ENCODE measurements at places on chromosomes 1 and 21.

DNA sequence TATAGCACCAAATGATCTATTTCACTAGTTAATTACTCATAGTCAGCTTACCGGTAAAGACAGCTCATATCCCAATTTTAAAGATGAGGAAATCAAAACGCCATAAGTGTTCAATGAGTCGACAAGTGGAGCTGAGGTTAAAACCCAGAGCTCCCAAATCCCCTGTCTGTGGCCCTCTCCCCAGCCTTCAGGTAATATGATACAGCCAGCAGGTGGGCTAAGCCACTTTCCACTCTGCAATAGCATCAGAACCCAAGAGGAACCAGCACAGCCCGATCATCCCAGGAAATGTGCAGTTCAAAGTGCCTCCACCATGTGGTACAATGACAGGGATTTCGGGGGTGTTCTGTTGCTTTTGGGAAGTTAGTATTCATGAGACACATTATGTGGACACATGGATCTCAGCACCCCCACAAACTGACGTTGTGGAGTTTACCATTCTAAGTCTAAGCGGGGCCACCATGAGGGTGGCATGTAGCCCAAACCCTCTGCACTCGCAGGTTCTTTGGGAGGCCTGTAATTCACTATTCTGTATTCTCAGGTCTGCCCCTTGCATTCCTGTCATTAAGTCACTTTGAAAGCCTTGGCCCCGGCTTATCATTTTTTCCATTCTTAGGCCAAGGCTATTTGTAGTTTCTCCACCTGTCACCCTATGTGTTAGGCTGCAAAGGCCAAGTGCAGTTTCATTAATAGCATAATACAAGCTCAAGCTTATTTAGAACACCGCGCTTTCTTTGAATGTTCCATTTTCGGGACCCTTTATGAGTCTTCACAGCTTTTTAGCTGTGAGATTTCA lies 26.3 kb upstream of the ACTN2 start:
- DNase-seq = no peak

GRCh38 chr1:1914971-1915692 lies at the start of gene CALML6:
CALML6 (plus strand) TSS chr1:1915260; CDS start chr1:1915281, 21 bp downstream.
- DNase-seq = no peak

DNA sequence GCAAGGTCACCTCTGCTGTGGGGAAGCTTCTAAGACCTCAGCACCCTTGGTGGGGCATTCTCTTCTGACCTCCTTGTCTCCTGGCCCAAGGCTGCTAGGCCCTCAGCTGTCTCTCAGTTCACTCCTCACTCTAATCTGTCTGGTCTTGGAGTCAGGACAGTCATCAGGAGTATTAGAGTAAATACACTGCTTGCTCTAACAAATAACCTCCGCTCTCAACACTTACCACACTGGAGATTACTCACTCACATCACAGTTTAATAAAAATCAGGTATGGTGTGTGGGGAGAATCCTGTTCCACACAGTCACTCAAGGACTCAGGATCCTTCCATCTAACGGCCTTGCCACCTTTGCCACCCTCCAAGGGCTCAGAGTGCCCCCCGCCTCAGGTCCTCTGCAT lies 26.6 kb upstream of the TMEM61 start:
- no peak for DNase-seq

GRCh38 chr1:193270996-193271395 lies 84.6 kb upstream of the B3GALT2 start:
- DNase-seq = peak; percentile 80

GRCh38 chr1:98323388-98323787 lies 338.1 kb upstream of the SNX7 start:
- DNase-seq = peak; percentile 86

DNA sequence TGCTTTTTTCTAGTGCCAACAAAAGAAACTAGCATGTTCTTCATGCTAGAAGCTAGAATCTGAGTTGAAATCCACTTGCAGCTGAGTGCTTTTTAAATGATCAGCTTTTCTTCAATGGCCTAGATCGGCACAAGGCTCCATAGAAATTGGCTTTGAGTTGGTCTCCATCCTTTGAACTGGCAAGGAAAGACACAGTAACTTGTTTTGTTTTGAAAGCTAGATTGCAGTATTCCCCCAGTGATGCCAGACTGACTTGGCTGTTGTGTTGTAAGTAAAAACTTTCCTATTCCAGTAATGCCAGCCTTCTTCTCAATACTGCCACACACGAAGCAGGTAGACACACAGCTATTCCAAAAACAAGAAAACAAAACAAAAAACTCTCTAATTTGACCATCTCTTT lies 139.1 kb downstream of the FMN2 start:
- no peak for DNase-seq

DNA sequence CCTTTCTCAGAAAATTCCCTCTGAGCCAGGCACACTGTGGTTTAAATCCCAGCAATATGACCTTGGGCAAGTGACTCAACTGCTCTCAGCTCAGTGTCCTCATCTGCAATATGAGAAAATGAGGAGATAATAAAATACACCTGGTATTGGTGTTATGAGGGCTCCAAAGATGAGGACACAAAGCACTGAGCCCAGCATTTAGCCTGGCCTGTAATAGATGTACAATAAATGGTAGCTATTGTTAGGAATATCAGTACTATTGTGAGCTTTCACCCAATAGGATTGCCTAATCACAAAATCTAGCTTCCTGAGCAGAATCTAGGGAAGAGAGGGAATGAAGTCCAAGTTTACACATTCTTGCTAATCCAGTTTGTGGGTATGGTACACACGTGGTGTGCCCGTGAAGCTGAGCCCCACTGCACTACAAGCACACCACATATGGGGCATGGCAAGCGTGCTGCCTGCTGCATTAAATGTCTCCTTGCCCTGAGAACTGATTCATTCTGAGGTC lies 24.3 kb upstream of the SLC30A1 start:
- peak; percentile 78 for DNase-seq

GRCh38 chr1:54271341-54271740 lies 71.4 kb downstream of the MRPL37 start:
- no peak for DNase-seq

GRCh38 chr1:178133239-178133989 lies 39.5 kb downstream of the RASAL2 start:
- no peak for DNase-seq

DNA sequence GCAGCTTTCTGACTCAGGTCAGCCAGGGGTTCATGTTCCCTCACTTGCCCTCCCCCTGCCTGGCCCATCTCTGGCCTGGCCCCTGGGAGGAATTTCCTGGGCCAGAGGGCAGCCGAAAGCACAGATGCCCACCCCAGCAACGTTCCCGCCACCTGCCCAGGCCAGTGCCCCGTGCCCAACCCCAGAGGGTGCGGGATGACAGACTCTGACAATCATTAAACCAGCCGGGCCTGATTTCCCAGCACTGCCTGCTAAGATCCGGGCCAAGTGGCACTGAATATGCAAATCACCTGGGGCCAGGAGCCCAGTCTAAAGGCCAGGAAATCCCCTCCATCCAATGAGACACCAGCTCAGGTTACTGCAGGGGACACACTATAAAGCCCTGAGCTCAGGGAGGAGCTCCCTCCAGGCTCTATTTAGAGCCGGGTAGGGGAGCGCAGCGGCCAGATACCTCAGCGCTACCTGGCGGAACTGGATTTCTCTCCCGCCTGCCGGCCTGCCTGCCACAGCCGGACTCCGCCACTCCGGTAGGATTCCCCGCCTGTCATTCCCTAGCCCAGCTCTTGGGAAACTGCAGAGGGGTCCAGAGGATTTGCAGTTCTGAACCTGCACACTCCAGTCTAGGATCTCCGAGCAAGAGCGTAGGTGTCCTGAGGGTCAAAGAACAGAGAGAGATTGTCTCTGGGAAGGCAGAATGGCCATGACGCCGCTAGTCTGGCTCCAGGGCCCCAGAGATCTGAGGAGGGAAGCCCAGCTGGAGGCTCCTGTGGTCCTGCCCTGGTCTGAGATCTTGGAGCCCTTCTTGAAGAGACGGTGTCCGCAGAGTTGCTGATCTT lies at the start of gene ELF3:
Gene ELF3 (plus strand): TSS at position 408 of the 836 bp plus-strand sequence. CDS start 550 bp downstream, outside the sequence.
- peak; percentile 55 for DNase-seq

DNA sequence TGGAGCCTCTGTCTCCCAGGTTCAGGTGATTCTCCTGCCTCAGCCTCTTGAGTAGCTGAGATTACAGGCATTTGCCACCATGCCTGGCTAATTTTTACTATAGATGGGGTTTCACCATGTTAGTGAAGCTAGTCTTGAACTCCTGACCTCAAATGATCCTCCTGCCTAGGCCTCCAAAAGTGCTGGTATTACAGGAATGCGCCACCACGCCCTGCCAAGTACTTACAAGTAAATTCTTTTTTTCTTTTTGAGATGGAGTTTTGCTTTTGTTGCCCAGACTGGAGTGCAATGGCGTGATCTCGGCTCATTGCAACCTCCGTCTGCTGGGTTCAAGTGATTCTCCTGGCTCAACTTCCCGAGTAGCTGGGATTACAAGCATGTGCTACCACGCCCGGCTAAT lies 42.5 kb downstream of the RPRD2 start:
- peak; percentile 13 for DNase-seq

GRCh38 chr1:203097001-203097400 lies 11.2 kb upstream of the MYOG start:
- no peak for DNase-seq

- DNase-seq = peak; percentile 71
Measured at GRCh38 chr1:179124873-179125272, 43.0 kb downstream of the TOR3A start.

- peak; percentile 95 for DNase-seq
Measured at GRCh38 chr1:93605812-93606512, 75.7 kb downstream of the BCAR3 start.

DNA sequence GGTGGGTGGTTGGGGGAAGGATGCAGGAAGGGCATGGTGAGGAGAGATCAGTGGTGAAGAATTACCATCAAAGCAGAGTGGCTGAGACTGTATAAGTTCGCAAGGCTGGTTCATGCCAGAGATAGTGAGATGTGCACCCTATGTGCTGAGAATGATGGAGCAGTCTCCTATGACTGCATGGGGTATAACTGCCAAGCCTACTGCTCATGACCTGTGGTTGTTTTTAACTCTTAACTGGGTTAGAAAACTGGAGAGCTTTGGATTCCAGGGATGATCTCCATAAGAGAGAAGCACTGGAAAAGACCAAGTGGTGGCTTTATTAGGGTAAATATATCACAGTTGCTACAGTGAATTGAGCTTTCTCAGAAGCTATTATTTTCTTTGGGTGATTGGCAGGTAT lies 16.2 kb downstream of the WNT2B start:
- DNase-seq = no peak

DNA sequence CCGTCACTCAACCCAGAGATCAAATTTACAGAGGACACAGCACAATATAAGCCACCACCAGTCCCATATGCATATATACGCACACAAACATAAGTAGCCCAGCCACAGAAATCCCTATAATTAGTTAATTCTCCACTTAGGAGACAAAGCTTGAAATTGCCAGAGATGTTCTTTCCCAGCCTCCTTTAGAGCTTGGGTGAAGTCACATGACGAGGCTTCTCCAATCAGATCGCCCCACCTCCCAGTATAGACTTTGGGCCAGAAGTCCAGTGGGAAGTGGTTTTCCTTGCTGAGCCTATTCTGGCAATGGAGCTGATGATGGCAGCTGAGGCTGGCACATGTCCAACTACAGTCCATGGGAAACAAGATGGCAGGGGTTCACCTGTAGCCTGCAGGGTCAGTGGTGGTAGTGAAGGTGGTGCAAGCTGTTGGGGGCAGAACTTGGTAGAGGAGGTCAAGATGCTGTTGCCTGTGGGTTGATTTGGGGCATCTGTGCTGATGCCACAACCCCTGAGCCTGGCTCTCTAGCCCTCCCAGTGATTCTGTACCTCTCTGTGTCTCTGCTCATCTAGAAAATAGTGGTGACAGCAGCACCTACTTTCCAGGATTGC lies 535.9 kb downstream of the MATN1 start:
- DNase-seq = no peak

- peak; percentile 44 for DNase-seq
Measured at GRCh38 chr1:27604579-27605299, 795 bp upstream of the AHDC1 start.

DNA sequence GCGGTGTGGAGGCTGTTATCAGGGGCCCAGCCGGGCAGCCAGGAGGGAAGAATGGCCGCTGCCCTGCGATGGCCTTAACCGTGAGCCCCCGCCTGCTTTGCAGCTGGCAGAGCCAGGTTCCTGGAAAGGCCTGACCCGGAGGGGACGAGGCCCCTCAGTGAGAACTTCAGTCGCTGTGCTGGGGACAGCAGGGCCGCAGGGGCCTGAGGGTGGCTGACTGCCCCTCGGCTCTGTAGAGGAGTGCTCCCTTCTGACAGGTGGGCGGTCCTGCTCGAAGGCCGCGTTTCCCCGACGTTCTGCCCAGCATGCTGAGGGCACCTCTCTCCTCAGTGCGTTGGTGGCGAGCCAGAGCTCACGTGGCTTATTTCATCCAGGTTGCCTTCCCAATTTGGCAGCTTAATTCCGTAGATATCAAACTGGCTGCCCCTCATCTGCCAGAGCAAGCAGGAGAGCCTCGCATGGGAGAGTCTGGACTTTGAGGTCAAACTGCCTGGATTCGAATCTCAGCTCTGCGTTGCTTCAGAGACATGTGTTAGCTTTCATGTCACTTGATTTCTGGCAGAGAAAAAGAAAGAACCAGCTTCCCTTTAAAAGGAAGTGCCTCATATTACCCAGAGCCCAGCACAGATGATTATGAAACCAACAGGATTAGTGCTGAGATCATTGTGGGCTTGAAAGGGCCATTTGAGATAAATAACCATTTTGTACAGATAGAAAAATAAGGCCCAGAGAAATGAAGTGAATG lies 239.8 kb downstream of the SDCCAG8 start:
- DNase-seq = no peak

DNA sequence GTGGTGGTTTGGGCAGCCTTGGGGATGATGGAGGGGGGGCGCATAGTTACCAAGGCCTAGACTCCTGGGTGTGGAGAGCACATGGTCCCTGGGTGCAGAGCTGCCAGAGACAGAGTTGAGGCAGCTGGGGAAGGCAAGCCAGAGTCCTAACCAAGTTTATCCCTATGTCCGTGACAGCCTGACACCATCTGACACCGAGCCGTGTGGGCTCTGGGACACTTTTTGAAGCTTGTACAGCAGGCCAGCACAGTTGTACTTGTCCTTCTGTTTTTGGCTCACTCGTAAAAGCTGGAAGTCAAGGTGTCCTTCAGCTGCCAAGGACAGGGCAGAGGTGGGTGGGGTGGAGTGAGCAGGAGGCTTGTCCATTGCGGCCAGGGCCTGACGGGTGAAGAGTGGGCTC lies 28.5 kb downstream of the SLC26A9 start:
- no peak for DNase-seq

DNA sequence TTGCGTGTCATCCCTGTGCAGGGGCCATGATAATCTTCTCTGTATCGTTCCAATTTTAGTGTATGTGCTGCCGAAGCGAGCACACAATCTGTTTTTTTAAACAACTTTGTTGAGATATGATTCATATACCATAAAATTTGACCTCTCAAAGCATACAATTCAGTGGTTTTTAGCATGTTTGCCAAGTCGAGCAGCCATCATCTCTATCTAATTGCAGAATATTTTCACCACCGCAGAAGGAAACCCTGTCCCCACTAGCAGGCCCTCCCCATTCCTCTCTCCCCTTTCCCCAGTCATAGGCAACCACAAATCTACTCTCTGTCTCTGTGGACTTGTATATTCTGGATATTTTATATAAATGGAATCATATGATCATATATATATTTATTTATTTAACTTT lies 78.7 kb upstream of the TINAGL1 start:
- no peak for DNase-seq

- no peak for DNase-seq
Measured at GRCh38 chr1:228883535-228883934, 148.3 kb downstream of the RHOU start.

- no peak for DNase-seq
Measured at GRCh38 chr1:69728206-69728605, 160.5 kb downstream of the LRRC7 start.
